ENCODE measurements at places on chromosomes 7 and 10.

DNA sequence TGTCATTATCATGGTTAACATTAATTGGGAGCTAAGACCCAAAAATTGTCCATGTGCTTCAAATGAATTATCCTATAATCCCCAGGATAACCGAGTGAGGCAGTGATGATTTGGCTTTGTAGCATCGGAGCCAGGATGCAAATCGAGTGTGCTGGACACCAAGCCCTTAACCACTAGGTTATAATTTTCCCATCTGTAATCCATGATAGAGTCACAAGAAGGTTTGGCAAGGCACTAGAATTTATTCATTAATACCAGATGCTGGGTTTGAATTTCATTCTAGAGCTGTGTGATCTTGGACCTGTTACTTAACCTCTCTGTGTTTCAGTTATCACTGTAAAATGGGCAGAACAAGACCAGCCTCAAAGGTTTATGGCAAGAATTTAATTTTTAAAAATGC lies 21.0 kb upstream of the ITGB1 start:
- DNase-seq, result no peak

GRCh38 chr7:93036149-93036640 lies 81.6 kb downstream of the SAMD9 start:
- no peak for DNase-seq

GRCh38 chr10:70145666-70146488 lies 623 bp downstream of the TYSND1 start:
- no peak for DNase-seq

- DNase-seq, result no peak
These were observed 76.4 kb downstream of the OAT start for GRCh38 chr10:124342136-124342820.

- no peak for DNase-seq
These were observed 68.7 kb downstream of the SGMS1 start for GRCh38 chr10:50554995-50555568.

DNA sequence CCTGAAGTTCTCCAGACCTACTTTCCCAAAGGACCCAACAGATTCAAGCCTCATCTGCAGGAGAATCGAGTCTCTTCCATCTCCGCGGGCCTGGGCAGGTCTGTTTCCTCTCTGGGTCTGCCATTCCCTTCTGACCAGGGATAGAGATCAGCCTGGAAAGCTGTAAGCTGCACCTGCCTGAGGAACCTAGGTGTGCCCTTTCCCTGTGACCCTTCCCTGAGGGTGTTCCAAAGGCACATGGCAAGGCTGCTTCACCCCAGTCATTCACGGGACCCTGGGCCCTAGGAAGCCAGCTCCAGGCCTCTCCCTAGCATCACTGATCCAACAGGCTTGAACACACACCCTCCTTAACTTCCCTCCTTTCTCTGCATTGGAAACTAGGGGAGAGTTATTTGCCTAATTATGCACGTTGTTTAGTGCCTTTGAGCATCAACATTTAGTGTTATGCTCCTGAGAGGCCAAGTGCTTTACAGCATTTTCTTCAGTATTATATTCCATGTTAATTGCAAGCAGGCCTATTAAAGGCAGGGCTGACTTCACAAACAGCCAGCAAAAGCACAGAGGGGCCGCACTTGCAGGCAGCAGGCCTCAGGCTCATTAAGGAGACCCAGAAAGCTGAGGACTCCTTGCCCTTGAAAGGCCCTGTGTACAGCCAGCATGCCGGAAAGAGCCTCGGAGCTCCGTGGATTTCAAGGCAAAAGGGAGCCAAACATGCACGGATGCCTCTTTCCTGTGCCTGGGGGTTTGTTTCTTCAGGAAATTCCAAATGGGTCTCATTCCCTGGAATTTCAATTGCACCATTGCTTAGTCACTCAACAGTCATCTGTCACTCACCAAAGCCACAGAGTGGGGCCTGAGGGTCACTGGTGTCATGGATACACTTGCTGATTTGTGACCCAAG lies 91.0 kb upstream of the FAM20C start:
- DNase-seq, result no peak

- DNase-seq, result no peak
These were observed 16.1 kb upstream of the XPNPEP1 start for GRCh38 chr10:109939315-109939961.

GRCh38 chr10:61248013-61248412 lies 205.2 kb downstream of the TMEM26 start:
- no peak for DNase-seq

GRCh38 chr10:17412323-17412722 lies 42.1 kb downstream of the ST8SIA6 start:
- no peak for DNase-seq

GRCh38 chr10:100661520-100661919 lies 83.9 kb upstream of the PAX2 start:
- no peak for DNase-seq

DNA sequence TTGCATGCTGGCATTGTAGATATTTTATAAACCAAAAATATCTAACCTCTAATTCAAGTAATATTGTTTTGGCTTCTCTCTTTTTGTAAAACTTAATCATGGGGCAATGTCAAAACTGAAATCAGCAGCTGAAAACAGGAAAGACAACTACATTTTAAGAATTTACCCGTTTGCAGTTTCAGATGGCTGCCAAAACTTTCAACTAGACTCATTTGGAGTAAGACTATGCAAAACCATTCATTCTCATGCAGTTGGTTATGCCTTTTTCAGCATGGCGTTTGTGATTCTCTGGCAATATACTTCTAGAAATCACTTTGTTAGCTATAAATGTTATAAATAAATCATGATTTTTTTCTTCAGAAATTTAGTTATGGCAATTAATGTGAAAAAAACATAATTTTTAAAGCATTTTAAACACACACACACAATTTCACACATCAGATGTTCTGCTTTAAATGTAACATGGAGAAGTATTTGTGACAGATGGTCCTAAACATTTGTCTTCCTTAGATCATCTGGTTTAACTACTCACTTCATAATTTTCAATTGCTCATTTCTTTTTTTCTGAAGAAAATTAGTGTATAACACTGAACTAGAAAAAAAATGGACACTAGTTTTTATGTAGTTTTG lies 116.4 kb downstream of the ITGB8 start:
- no peak for DNase-seq

DNA sequence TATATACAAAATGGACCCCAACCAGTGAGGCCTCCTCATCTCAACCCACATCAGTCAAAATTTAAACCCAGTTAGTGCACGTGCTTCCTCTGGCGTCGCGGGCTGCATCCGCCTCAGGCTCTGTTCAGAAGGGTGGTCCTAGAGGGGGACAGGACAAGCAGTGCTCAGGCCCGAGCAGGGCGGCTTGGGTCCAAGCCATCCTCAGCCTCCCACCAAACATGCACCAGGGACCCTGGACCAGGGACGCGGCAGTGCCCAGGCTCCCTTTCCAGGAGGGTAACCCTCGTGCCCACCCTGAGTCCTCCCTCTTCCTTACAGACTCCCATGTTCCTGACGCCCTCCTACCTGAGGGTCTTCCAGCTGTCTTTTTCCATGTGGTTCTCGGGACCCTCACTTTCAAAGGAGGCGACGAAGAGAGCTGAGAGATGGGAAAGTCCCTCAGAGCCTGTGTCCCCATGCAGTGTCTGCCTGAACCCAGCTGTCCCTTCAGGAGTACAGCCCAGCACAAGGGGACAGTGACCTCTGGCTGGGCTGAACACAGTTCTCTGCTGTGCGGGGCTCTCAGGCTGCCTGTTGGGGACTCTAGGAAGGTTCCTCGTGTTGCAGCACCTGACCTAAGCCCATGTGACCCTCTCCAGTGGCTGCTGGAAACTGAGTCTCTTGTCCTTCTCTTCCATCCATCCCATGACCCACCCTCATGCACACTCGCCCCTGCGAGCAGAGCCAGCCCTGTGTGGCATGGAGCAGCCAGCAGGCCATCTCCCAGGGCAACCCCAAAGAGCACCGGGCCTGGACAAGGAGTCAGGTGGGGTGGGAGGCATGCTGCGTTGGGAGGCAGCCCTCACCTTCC lies 58.1 kb downstream of the CSGALNACT2 start:
- DNase-seq, result no peak

- DNase-seq, result no peak
These were observed 19.8 kb upstream of the TSPAN12 start for GRCh38 chr7:120877701-120878100.

- no peak for DNase-seq
These were observed 14.6 kb upstream of the PSAP start for GRCh38 chr10:71865561-71866041.

DNA sequence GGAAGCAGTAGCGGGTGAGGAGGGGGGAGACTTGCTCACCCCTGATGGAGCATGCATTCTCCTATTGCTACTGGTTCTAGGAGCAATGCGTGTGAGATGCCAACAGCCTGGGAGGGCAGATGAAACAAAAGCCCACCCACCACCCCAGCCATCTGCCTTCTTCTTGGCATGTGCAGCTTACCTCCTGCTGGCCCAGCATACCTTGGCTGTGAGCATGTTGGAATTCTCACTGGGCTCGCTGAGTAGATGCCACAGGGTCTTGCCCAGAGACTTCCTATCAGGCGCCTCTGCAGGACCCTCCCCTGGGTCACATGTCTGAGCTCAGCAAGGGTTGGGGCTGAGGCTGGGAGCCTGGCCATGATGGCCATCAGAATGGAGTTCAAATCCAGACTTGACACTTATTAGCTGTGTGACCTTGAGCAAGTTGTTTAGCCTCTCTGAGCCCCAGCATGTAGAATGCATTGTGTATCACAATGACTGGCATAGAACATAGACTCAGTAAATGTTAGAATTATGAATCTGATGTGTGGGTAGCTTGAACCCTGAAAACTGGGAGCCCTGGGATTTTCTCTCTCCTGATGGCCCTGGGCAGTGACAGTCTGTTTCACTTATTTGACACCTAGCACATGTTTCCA lies 38.2 kb downstream of the CDH23 start:
- no peak for DNase-seq

DNA sequence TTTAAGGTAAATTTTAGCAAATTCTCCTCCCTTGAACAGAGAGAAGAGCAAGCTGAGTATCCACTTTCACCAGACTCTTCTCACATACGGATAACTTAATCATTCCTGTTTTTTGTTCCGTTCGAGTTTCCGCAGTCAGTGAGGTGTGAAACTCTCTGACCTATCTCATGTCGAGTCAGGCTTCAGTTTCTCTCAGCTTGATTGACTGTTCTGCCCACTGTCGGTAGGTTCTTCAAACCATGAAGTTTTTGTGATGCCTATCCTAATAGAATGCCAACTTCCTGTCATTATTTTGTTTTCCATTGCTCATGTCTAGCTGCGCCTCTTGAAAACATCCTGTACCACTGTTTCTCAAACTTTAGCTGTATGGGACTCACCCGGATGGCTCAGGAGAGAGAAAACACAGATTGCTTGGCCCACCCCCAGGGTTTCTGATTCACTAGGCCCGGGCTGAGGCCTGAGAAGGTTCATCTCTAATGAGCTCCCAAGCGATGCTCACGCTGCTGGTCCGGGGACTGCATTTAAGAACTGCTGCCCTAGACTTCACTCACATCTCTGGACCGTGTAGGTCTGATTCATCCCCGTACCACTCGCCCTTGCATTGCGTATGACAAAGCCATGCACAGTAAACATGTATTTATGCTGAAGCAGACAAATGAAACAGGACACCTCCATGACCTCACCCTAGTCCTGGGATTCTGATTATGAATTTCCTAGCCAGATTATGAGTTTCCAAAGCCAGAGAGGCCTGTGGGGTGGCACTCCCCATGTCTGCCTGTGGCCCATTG lies 208.4 kb upstream of the AGK start:
- DNase-seq, result no peak

DNA sequence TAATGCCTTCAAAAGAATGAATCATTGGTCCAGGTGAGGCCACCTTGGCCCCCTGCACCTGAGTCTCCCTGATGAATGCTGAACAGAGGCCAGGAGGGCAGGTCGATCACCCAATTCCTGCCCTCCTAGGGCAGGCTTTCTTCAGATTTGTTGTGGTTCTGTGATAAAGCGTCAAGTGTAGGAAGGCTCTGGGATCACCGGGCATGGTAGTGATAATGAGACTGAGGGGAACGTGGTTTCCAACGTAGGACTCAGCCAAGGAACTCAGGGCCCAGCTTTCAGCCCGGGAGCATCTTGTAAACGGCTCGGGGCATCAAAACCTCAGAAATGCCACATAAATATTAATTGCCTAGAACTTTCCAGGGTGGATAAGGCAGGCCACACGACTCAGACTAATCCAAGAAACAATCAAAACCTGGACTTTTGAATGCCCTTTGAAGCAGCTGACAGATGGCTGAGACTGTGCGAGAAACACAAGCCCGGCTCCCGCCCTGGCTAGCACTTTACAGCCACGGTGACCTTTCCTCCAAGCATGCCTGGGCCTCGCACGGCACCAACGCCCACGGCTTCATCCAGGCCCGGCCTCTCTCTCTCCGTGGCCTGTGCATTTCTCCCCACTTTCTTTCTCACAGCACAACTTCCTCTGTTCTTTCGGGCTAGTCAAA lies 239.3 kb upstream of the GRB10 start:
- no peak for DNase-seq

DNA sequence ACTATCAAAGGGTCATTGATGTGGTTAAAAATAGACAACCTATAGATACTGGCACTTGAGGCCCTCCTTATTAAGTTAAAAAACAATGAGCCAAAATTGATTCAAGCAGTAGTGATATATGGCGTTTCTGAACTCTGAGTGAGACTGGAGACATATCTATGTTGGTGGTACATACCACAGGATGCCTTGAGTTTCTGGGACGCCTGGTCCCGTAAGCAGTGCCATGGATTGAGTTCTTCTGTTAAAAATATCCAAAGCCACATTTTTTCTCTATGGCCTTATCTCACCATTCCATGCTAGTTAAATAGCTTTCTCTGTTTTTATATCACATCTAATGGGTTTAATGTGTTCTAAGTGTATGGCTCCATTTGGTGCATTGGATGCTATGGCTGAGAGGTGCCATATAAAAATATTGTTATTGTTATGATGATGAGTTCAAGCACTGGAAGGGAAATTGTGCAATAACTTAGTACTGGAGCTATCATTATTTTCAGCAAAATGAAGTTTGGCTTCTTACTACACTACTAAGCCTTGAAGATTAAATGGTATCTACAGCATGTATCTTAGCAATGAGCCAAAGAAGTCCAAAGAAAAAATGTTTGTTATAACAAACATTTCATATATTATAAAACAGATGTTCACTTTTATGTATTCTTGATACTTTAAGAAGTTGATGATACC lies 713.9 kb downstream of the SUGCT start:
- no peak for DNase-seq

DNA sequence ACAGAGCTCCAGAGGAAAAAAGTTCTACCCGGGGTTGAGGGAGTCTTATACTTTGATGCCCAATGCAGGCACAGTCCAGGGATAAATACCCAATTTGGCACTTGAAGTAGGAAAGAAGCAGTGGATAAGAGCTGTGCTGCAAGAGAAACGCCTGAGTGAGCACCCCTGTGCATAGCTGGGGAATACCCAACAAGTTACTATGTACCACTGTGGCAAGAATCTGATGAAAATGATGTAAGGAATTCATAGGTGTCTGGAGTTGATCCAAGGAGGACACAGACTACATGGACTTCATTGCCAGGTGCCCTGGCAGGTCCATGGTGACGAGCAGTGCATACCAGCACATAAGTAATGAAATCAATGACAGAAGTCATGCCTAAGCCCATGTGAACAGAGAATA lies 183.7 kb upstream of the FEZF1 start:
- DNase-seq, result no peak

- no peak for DNase-seq
These were observed 145.9 kb upstream of the EGR2 start for GRCh38 chr10:62961951-62962523.

GRCh38 chr7:154720016-154720415 lies 282.9 kb downstream of the PAXIP1 start:
- DNase-seq, result no peak

Data from NCI-H1436 treated with DMSO at 0.1 percent for 48 hours (cell line).